ENCODE measurements at places on chromosomes 16 and 17.
A peak's percentile ranks its signal among the peaks of the same experiment; 100 is the strongest.

DNA sequence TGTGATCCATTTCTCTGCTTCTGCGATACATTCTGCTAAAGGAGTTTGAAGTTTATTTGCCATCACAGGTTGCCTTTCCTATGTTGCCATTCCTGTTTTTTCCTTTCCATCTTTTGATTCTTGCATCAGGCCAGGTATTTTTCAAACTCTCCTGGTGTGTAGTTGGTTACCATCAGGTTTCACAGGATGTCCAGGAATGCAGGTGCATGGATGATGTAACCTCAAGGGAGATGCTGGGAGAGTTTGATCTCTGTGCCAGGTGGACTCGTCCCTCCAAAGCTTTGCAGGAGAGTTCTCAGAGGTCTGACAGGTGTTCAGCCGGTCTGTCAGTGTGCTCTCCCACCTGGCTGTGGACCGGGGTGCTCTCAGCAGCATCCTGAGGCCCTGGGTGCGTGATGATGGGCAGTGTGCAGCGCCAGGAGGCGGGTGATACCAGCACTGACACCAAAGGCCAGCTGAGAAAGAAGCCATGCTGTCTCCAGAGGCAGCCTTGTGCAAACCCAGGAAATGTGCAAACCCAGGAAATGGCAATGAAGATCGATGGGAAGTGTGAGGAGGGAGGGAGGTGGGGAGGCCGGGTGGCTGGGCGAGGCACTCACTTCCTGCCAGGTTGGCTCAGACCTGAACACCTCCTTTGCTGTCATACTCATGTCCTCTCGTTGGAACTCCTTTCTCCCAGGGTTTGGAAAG lies 1.7 kb downstream of the ATP2C2 start:
- no peak for DNase-seq

GRCh38 chr17:74147056-74147835 lies 56.2 kb upstream of the RPL38 start:
- DNase-seq = no peak

- no peak for DNase-seq
Measured at GRCh38 chr17:77111934-77112296, 28.9 kb upstream of the SEC14L1 start.

DNA sequence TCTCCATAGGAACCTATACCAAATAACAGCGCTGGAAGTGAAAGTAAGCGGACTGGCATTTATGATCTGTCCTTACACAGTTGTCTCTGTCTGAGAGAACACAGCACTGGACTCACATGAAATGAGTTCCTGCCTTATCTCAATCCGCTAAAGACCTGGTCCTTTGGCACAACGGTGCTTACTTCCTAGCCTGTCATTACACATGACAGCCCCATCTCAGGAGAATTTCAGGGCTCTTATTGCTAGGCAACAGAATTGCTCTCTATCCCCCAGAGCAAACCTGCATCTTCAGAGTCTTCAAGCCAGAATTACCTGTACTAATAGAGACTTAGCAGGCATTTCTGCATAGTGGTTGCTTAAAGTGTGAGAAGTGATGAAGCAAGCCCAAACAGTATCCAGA lies 4.3 kb downstream of the KCNJ2 start:
- no peak for DNase-seq

GRCh38 chr17:80992077-80992947 lies 671 bp downstream of the CHMP6 start:
- no peak for DNase-seq

DNA sequence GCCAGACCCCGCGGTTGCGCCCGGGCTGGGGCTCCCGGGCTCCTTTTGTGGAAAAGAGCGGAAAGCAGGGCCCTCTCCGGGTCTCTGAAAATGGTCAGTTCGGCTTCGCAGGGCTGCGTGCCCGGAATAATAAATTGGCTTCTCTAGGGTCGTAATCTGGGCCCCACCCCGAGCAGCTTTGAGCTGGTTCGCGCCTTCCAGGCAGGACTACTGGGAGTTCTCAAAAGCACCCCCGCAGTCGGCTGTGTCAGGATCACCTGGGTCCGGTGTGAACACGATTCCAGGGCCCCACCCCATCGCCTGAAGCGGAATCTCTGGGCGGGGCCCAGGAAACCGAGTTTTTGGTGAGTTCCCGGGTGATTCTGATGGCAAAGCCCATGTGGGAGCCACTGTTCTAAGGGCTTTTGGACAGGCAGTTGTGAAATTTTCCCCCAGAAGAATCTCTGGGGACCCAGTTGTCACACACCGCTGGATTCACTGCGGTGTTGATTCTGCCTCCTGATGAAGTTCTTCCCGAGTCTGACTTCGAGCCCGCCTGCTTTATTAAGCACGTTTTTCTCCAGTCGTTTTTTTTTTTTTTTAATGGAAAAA lies 77.0 kb downstream of the MRC2 start:
- peak; percentile 44 for DNase-seq

- DNase-seq = no peak
Measured at GRCh38 chr17:38797828-38798227, 1.5 kb downstream of the PIP4K2B start.

DNA sequence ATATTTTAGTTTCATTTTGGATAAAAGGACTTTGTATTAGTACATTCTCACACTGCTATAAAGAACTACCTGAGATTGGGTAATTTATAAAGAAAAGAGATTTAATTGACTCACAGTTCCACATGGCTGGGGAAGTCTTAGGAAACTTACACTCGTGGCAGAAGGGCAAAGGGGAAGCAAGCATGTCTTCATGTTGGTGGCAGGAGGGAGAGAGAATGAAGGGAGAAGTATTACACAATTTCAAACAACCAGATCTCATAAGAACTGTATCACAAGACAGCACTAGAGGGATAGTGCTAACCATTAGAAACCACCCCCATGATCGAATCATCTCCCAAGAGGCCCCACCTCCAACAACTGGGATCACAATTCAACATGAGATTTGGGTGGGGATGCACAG lies 142.9 kb downstream of the USP31 start:
- DNase-seq = no peak

- DNase-seq = no peak
Measured at GRCh38 chr17:41322094-41322902, 6.8 kb upstream of the KRTAP17-1 start.

- DNase-seq = no peak
Measured at GRCh38 chr17:1377334-1377733, 22.7 kb downstream of the YWHAE start.

DNA sequence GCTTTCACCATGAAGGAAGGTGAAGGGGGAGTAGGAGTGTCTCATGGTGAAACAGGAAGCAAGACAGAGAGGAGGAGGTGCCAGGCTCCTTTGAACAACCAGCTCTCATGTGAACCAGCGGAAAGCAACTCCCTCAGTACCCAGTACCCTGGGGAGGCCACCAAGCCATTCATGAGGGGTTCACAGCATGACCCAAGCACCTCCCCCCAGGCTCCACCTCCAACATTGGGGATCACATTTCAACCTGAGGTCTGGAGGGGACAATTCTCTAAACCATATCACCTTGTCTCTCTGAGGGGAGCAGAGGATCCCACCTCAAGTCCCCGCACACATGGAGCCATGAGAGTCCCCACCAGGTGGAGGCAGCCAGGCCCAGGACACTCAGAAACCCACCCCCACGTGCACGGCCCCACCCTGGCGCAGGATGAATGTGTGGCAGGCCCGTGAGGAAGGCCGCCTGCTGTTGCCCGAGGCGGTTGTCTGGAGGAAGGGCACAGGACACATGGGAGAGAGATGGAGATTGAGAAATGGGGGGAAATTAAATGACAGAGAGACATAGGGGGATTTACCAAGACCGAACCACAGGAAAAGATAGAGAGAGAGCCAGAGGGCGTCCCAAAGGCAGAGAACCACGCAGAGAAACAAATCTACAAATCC lies 85.9 kb downstream of the TMEM132E start:
- DNase-seq = no peak

GRCh38 chr16:81293909-81294802 lies 20.6 kb upstream of the GAN start:
- no peak for DNase-seq

GRCh38 chr16:74736531-74737157 lies 36.0 kb upstream of the MLKL start:
- no peak for DNase-seq

Measured in neural crest cell (in vitro differentiated cells).